ENCODE measurements at places on chromosomes 11 and 22.

GRCh38 chr11:26037716-26038115, 294.2 kb upstream of the ANO3 start:
- DNase-seq, result no peak

GRCh38 chr11:13206086-13206640, 71.4 kb upstream of the BMAL1 start:
- DNase-seq, result no peak

- DNase-seq, result no peak
Measured at GRCh38 chr11:94649254-94649653, 82.1 kb downstream of the PIWIL4 start.

- DNase-seq, result peak; percentile 7
Measured at GRCh38 chr11:101436511-101437142, 147.2 kb downstream of the TRPC6 start.

- DNase-seq, result no peak
Measured at GRCh38 chr11:65584723-65585171, 8.9 kb downstream of the EHBP1L1 start.

- no peak for DNase-seq
Measured at GRCh38 chr22:48717076-48717810, 1110.4 kb downstream of the BRD1 start.

- no peak for DNase-seq
Measured at GRCh38 chr11:86440305-86440716, 65.6 kb downstream of the CCDC81 start.

DNA sequence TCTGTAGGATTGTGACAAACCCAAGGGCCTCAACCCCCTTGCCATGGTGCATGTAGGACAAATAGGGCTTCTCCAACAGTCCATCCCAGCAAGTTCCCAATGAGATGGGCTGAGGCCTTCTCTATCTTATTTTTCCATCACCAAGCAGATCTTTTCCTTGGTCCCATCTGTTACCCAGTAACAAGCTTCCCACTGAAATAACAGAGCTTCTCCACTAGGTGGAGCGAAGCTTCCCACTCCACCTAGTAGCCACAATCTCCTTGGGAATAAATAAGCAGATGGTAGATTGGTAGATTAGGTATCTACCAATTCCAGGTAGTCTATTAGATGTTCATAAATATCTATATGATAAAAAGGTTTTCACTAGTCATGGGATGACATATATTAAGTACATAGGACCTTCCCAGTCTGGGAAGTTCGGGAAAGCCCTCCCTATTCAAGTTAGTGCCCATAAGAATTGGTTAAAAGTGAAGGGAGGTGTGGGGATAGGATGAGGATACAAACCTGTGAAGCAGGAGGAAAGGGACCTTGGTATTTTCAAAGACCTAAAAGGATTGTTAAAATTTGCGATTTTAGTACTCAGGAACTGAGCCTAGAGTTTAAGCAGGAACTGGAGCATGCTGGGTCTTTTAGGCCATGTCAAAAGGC, 5.9 kb upstream of the OR52L1 start:
- no peak for DNase-seq

- DNase-seq, result no peak
Measured at GRCh38 chr11:18703001-18703763, 4.6 kb downstream of the TMEM86A start.

- no peak for DNase-seq
Measured at GRCh38 chr11:133705074-133705648, 140.2 kb downstream of the SPATA19 start.

GRCh38 chr11:76162336-76163288, 43.7 kb downstream of the WNT11 start:
- DNase-seq, result no peak

DNA sequence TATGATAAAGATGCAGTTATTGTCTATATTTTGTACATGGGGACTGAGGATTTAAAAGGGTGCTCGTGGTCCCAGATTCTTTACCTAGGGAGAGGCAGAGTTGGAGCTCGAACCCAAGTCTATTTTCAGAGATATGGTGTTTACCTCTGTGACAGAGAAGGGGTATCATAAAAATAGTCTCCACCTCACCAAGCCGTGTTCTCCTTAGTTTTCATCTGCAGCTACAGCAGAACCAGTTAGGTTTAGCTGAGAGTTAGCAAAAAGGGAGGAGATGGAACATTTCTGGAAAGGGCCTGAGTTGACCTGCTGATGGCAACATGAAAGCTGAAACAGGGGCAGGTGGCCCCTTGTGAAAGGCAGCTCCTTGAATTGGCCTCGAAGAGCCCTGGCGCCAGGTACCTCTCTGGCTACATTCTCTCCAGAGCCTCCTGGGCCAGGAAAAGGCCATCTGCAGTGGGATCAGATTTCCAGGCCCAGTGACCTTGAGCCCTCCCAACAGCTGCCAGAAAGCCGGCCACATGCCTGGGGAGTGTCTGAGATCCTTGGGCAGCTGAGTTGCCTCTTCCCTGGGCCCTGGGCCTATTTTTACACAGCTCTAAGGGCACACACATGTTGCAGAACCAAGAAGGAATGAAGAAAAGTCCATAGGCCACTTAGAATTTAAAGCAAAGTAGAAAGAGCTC, 136.6 kb downstream of the NAV2 start:
- DNase-seq, result no peak

DNA sequence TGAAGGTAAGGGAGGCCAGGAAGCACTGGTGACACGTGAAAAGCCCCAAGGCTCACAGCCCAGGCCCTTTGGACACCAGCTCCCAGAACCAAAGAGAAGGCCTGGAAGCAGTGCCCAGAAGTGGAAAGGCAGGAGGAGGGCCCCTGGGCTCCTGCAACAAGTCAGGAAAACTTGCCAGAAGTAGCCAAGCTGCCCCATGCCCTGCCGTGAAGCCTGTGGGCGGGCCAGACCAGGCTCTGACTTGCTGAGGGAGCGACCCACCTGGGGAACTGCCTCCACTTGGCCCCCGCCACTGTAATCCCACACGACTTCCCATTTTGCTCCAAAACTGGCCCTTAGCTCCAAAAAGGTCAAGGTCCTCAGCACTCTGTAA, 51.3 kb upstream of the ARFGAP3 start:
- no peak for DNase-seq

GRCh38 chr22:22703203-22703570, 58.8 kb downstream of the GGTLC2 start:
- DNase-seq, result no peak

- no peak for DNase-seq
Measured at GRCh38 chr11:77771135-77771534, 49.4 kb downstream of the RSF1 start.

- DNase-seq, result no peak
Measured at GRCh38 chr11:33753304-33753967, 17.2 kb upstream of the CD59 start.

DNA sequence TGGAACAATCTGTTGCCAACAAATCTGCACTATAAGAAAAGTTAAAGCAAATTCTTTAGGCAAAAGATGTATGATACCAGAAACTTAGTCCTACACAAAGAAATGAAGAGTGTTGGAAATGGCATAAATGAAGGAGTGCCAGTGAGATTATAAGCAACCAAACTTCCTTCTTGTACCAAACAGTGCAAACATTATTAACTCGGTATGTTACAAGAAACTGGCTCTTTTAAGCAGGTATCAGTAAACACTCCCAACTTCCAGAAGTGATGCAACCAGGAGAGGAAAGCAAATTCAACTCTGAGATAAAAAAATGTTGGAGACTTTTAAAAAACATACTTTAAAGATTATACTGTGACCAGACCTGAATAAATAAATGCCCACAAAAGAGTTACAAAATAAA, 28.5 kb downstream of the COPB1 start:
- no peak for DNase-seq

GRCh38 chr11:57446055-57446454, 14.3 kb upstream of the RTN4RL2 start:
- DNase-seq, result no peak

DNA sequence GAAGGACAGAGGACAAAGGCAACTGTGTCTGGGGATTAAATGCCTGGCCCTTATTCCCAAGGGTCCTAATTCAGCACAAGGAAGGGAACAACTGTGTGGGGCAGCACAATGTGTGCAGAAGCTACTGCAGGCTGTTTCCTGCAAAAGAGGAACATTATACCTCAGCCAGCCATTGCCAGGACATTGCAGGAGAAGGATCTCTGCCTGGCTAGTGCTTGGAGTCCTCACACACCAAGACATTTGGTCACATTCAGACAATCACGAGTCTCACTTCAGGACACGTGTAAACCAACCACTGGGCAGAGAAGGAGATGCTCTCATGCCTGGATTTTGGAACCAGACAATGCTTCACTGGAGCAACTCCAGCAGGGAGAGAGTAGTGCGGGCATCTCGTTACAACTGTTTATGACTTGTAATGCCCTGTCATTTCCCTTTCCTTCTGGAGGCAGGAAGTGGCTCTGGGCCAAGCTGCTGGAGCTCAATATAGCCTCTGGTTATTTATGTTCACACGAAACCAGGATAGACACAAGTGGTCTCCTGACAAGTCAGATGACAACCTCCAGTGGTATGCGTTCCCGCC, 23.9 kb upstream of the ZC3H12C start:
- DNase-seq, result no peak

GRCh38 chr11:35169112-35169511, 30.1 kb downstream of the CD44 start:
- DNase-seq, result no peak

DNA sequence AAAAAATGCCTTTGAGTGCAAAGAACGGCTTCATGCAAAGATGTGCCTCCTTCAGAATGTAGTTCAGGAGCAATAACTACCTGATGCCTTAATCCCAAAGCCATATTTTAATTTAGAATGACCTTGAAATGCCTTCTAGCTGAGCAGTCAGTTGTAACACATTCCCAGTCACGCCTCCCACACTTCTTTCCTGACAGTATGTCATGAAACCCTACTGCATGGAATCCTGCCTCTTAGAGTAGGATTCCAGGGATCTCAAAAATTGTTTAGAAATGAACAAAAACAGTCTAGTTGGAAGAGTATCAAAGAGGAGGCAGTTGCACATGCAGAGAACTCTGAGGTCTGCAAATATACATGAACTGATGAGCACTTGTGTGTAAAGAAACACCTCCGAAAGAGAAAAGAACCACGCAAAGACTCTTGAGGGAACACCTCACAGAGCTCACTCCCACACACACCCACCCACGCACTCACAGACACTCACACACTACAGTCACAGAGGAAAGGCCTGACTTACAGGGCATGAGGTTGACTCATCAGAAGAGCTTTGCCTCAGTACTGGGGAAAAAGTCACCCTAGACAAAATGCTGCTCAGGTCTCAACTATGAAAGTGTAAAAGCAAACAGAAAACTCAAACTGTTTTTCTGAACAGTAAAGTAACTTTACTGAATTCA, 77.4 kb downstream of the GGTLC2 start:
- no peak for DNase-seq

DNA sequence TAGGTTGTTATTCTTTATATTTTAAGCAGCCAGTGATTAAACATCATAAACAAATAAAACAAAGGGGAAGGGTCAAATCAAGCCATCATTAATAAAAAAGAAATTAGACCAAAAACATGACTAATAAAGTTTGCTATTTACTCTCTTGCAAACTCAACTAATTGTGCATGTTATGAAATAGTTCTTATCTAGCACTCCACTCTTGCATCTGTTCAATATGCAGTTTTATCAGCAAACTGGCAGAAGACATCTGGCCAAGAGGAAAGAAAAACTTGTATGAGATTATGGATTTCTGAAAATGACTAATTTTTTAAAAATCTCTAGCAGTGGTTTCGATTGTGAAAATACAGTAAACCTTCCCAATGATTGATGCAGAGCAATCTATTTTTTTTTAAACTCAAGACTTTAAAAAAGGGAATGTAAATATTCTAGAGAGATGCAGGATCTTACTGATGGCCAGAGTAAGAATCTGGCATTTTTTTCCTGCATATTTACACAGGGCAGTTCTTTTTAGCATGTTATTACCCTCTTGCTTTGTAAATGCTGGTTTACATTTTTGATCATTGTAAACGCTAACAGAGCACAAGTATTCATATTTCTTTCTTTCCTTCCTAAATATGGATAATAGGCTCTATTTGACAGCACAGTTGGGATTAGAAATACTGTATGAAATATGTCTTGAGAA, 83.3 kb downstream of the GRIA4 start:
- DNase-seq, result no peak

GRCh38 chr11:124724979-124725718, 14.6 kb upstream of the NRGN start:
- DNase-seq, result peak; percentile 70

GRCh38 chr11:44957776-44958564, 7.3 kb upstream of the TP53I11 start:
- no peak for DNase-seq

- DNase-seq, result no peak
Measured at GRCh38 chr11:76667271-76667818, 3.2 kb downstream of the LRRC32 start.

- DNase-seq, result no peak
Measured at GRCh38 chr11:117823946-117824420, 561 bp downstream of the FXYD2 start.

GRCh38 chr11:8865304-8865703, 45.7 kb upstream of the AKIP1 start:
- DNase-seq, result no peak

DNA sequence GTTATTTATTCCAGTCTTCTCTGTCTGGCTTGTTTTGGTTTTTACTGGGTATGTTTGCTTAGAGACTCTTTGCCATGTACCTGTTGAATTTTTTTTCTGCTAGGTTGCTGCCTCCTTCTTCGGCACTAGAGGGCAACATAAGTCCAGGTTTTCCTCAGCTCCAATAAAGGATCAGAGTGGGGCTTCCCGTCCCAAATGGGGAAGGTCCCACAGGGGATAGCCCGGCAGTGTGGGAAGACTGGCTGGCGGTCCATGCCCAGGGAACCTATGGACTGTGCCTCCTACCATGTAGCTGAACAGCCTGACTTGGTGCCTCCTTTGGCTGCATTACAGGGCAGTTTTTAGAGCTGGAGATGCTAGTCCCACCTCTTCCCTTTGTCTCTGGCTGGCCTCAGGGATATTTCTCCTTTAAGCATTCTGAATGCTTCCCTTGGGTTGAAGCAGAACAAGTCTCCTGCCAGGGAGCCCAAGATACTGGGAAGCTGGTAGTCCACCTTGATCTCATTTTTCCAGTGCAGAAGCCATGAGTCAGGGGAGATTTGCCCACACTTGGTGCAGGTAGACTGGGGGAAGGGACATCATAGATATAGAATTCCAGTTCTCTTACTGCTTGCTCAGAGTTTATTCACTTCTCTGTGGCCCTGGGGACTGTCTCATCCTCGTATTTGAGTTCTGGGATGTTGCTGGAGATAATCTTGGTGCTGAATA, 60.2 kb downstream of the BRD1 start:
- no peak for DNase-seq
